ENCODE measurements at places on chromosomes 1 and 21.

- no peak for DNase-seq
These were observed 28.3 kb upstream of the ZNF326 start for GRCh38 chr1:89966656-89967055.

DNA sequence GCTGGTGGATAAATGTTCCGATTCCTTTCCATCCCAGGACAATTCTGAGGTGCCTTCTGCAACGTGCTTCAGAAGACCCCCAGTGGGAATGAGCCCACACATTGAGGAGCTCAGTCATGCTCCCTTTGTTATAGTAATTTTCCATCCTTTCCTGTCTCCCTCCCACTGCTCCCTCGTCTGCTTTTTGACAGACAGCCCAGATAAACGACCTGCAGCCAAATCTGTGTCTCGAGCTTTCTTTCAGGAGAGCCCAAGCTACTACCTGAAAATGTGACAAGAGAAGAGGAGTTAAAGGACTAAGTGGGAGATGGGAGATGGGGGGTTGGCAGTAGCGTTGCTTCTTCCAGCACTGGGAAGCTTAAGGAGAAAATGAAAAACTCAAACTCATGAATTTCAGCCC is 65.9 kb upstream of the LRRN2 start:
- no peak for DNase-seq

DNA sequence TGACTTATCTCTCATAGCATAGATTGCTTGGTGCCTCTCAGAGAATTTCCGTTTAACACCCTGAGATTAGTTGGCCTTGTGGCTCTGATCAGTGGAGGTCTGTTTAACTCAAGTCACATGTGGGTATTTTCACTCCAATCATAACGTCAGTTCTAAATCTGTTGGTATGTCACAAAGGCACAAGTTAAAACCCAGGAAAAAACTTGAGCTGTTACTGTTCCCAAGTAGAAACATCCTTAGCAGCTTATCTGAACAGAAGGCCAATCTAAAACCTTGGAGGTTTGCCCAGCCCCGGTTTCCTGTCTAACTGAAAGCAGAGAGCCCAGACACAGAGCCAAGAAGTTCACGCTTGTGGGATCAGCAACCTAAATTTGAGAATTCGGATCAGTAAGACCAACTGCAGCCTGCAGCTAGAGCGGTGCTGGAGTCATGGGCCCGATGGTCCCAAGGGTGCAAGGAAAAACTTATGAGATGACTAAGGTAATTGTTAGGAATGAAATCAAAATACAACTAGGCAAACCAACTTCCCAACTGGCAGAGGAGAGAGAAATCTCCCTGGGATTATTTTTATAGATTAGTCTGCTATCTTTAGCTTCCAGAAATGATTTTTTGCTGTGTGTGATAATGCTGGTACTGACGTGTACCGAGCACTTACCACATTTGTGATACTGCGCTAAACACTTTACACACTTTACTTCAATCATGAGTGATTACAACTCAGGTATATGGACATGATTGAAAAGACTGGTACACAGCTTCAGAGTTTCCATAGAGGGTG is 90.2 kb upstream of the C1orf21 start:
- DNase-seq: peak; percentile 79

DNA sequence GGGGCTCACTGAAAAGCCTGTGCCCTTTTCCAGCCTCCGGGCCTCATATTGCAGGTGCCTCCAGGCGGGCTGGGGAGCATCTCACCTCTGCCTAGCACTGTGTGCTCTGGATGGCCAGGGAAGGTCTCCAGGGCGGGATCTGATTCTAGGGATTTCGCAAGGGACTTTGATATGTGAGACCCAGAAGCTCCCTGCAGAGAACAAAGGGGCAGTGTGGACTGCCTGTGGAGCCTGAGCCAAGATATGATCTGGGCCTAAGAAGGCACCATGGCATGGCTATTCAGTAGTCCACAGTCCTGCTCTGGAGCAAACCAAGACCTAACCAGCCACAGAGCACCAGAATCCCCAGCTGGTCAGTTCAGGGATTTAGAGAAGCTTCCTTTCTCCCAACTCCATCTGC is 157.2 kb downstream of the ST6GALNAC5 start:
- DNase-seq: no peak

- no peak for DNase-seq
These were observed 25.3 kb upstream of the DENND1B start for GRCh38 chr1:197800379-197801110.

DNA sequence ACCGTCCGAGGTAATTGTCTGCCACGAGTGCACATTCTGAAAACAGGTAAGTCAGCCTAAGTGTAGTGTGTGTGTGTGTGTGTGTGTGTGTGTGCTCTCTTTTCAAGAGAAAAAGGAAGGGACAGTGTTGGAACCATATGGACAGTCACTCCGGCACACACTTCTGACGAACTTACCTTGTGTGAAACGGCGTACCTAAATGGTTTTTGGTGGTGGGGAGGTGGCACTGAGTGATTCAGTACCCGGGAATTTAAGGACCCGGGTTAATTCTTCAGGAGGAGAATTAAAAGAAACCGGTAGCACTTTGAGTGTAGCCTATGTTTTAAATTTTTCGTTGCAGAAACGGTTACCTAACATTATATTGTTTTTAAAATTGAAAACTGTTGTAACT is 286 bp downstream of the ODR4 start:
- no peak for DNase-seq

- no peak for DNase-seq
These were observed 52.9 kb upstream of the SSBP3 start for GRCh38 chr1:54459140-54459539.

- DNase-seq: peak; percentile 81
These were observed 5.5 kb upstream of the PRKCZ start for GRCh38 chr1:2044510-2045319.

- DNase-seq: no peak
These were observed 9.1 kb downstream of the IBA57 start for GRCh38 chr1:228174482-228175315.

DNA sequence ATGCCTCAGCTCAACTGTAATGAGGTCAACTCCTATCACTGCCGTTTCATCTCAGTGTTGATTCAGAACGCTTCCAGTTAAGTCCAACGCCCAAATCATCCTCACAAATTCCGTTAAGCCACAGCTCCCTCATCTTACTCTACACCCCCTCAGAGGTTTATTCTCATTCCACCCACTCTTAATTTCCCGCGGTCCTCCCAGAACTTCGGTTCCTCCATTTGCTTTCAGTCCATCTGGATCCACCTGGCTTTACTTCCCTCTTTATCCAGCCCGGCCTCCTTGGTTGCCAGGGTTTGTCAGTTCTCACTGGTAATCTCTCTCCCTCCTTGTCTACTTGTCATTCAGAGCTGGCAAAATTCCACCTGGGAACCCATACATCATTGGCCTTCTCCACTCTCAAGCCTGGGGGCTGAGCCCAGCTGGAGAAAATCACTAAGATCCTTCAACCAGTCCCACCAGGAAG is 51.3 kb upstream of the RUNX1 start:
- no peak for DNase-seq

DNA sequence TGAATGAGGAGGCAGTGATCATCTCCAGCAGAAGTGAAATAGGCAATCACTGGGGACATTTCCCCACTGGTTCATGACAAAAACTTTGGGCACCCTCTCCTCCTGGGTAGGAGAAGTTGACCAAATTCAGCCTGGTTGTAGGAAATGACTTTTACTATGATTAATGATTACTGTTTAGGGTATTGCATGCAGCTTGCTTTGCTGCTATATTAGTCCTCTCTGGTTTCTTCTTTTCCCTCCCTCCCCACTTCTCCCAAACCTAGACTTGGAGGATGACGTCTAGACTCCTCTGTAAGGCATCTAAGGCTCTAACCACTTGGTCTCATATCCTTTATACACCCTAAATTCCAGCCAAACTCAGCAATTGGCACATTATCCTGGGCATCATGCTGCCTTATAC is 3.4 kb upstream of the RGS16 start:
- DNase-seq: no peak

All from right lobe of liver (tissue), 6 donors.